ACHN (cell line): ENCODE measurements at places on chromosomes 3 and 15.

DNA sequence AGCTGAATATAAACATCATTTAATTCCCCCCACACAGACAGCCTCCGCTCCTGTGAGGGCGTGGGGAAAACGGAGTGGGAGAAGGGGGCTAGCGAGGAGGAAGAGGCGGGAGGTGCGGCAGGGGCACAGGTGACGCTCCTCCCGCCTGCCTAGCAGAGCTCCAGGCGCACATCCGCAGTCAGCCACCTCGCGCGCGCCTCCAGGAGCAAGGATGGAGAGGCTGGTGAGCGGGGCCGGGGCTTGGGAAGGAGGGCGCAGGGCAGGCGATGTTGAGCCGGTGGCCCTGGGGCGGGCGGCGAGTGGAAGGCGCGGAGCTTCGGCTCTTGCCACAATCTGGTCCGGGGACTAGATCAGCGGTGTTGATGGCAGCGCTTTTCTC, at the start of gene CD200:
CD200 (plus strand) TSS at position 155 of the 379 bp plus-strand sequence; CDS start at position 212, 57 bp downstream.
- peak; percentile 7 for DNase-seq

DNA sequence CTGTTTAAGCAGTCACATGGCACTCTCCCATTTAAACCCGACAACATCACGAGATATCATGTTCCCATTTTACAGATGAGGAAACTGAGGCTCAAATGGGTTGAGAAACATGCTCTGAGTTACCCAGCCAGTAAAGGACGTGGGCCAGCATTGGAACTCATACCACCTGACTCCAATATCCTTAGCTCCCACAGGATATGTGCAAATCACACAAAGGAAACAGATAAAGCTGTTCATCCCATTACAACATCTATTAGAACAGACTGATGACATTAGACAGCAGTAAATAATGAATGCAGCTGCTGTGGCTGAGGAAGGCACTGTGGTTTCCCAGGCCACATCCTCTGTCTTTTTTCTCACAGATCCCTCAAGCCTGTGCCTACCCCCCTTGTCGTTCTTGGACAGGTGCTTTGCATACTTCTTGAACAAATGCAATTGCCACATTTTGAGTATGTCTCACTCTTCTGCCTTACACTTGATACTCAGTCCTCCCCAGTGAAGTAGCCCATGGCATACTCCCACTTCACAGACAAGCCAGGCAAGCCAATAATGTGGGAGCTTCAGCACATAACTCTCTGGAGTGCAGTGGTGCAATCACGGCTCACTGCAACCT, 17.7 kb downstream of the FRMD4B start:
- DNase-seq: no peak

DNA sequence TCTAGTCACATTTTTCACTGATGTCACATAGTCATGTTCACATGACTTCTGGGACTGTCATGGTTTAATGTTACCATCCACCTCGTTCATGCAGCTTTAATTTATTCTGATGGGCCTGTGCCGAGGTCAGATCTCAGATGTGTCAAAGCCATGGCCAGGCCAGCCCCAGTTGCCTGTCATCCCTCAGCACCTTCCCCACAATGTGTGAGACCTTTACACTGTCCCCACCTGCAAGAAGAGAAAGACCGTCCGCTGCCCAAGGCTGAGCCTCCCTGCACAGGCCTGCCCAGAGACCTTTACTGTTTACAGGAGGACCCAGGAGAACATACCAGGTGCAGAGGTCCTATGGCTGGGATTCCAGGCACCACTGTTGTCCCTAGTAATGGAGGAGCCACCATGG, 12.8 kb upstream of the KLF15 start:
- DNase-seq: no peak

GRCh38 chr15:79154483-79155135, 64.0 kb upstream of the RASGRF1 start:
- no peak for DNase-seq

DNA sequence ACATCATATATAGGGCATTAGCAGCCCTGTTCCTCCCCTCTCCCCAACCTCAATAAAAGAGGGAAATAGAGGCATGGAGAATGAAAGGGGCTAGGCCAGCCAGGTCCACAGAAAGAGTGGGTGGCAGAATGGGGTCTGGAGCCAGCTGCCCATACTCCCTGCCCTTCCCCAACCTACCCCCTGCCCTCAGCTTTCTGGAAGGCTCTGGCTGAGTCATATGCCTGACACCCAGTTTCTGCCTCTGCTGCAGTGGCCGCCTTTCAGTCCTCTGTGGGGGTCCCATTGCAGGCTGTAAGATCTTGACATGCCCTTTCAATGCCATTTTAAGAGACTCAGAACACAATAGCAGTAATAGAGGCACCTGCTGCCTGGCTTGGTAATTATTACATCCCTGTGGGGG, 95.7 kb downstream of the LINGO1 start:
- DNase-seq: no peak

- no peak for DNase-seq
Observed at GRCh38 chr3:167718582-167718981, 16.1 kb downstream of the PDCD10 start.

DNA sequence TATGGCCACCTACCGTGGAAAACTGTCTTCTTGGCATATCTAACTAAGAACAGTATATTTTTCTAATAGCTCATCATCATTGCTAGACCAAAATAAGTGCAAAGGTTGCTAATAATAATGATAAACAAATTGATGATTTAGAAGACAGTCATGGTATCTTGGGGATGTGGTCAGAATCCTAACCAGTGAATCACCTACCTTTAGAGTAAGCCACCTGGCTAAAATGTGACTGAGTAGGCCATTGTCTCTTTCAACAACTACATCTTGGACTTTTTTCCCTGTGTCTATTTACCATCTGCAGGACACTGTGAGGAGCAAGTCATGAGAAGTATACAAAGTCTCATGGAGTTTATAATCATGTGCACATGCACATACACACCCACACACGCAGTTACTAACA, 273.5 kb upstream of the SEMA6D start:
- DNase-seq: no peak

GRCh38 chr3:9727041-9727595, 4.4 kb upstream of the BRPF1 start:
- DNase-seq: peak; percentile 40

- no peak for DNase-seq
Observed at GRCh38 chr3:160124224-160124623, 101.0 kb upstream of the C3orf80 start.

DNA sequence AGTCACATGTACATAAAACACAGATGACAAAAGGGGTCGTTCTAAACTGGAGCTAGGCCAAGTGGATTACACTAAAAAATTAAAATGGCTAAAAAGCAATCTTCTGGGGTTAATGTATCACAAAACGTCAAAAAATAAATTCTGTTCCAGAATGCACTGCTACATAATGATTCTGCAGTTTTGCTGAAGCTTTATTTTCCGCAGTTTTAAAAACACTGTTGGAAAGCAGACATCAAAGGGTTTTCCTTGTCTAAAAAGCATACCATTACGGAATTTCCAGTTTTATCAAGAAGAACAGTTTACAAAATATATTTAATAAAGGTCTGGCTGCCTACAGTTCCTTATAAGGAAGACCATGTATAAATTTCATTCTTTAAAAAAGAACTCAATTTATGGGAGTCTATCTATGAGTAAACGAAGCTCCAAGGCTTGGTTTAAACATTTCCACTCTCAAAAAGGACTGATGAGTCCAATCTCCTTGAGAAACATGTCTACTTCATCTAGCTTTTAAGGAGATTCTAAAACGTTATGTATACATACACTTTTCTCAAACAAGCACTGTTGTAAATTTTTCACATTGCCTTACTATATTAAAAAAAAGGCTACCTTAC, 1.3 kb downstream of the DMXL2 start:
- DNase-seq: peak; percentile 10

DNA sequence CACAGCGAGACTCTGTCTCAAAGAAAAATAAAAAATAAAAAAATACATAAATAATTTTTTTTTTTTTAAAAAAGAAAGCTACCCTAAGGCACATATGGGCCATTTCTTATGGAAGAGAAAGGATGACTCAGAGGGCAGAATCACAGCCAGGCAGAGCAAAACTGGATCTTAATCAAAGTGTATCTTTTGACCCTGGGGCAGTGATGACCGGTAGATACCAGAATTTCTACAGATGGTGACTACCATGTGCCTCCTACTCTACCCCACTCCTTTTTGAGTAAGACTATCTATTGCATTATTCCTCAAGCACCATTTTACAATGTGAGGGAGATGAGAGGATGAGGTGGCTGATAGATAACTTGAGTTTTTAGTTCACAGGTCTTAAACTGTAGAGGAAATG, 26.0 kb downstream of the TARS3 start:
- no peak for DNase-seq

GRCh38 chr15:59687836-59688235, 1.3 kb downstream of the BNIP2 start:
- DNase-seq: peak; percentile 27

DNA sequence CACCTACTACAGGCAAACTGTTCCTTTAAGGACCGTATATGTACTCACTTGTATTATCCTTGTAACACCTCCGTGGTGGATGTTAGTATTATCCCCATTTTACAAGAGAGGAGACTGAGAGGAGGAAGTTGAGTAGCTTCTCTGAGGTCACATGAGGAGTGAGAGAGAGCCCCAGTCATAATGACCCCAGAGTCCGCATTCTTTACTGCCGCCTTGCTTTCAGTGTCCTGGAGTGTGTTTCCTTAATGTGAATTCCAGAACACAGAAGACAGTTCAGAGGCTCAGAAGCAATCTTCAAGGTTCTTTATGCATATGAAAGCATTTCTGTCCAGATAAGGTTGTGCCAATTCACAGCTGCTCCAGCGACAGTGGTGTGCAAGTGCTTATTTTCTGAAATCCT, 199.2 kb downstream of the CACNA2D3 start:
- DNase-seq: no peak

DNA sequence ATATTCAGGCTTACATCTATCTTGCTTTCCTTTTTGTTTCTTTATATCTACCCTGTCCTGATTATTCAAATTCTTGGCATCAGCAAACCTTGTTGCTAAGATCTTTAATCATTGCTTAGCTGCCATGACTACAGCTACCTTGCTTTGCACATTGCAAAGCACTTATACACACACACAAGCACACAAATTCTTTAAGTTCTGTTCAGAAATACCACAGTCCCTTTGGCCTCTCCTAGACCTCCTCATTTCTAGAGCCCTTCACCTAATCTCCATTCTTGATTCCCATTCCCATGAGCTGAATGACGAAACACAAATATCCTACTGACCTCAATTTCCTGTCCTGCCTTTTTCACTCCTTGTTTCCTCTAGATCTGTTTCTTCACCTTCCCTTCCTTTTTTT, 409.6 kb downstream of the UNC13C start:
- no peak for DNase-seq

DNA sequence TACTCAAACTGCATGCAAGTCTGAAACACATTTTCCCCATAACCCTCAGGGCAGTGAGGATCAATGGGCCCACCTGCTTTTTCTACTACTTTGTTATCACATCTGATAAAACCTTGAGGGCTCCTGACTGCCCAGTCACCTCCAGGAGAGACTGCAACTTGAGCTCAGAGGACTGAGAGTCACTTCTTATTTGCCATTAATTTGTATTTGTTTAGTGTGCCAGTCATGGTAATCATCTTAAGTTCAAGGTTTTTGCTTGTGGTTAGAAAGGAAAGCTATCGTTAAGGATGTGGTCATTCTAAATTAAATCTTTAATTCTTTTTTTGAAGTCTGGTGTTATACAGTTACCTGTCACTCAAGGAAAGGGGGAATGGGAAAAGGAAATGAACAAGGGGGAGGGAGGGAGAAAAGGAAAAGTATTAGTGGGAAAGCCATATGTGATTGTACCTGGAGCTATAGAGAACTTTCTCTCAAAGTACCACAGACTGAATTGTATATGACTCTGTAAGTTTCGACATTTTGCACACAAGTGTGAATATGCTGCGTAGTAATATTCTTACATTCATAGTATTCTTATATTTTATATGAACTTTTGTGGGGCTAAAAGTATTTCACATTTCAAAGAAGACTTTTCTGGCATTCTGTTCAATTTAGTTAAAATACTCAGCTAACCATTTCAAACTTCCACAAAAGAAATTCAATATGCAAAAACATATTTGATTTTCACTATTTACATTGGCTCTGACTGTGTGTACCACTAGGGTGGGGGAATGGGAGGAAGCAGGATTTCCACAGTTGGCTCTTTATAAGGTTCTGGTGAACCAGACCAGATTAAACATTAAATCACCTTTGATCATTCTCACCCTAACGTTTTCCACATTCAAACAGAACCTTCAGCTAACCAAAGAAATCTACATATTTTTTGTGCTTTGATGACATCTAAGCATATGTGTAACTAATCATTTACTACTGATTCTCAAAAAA, 166.5 kb upstream of the ATP11B start:
- DNase-seq: no peak

DNA sequence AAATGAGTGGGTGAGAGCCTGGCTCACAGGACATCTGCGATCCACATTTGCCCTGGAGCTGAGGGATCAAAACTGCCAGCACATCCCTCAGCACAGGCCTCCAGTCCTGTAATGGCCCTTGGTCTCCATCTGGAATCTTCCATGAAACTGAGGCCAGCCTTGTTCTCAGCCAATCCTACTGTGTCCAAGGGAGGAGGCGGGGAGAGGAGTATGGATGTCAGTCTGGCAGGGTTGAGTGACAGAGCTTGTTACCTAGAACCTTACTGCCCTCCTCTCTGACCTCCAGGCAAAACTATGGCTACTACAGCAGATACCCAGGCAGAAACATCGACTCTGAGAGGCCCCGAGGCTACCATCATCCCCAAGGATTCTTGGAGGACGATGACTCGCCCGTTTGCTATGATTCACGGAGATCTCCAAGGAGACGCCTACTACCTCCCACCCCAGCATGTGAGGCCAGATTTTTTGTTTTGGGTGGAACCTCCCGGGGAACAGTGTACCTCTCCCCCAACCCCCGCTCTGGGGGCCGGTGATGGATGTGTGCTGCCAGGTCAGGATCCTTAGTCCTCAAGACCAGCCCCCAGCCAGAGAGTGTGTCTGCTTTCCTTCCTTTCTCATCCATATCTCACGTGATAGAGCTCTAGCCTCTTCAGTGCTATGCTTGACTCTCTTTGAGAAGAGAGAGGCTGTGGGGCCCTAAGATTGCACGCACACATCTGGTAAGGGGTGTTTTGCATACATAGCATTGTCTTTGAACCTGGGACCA, 41.3 kb downstream of the CHDH start:
- peak; percentile 77 for DNase-seq

- no peak for DNase-seq
Observed at GRCh38 chr3:42443292-42443691, 32.9 kb upstream of the LYZL4 start.

GRCh38 chr15:69126054-69126469, 34.4 kb upstream of the GLCE start:
- DNase-seq: no peak

DNA sequence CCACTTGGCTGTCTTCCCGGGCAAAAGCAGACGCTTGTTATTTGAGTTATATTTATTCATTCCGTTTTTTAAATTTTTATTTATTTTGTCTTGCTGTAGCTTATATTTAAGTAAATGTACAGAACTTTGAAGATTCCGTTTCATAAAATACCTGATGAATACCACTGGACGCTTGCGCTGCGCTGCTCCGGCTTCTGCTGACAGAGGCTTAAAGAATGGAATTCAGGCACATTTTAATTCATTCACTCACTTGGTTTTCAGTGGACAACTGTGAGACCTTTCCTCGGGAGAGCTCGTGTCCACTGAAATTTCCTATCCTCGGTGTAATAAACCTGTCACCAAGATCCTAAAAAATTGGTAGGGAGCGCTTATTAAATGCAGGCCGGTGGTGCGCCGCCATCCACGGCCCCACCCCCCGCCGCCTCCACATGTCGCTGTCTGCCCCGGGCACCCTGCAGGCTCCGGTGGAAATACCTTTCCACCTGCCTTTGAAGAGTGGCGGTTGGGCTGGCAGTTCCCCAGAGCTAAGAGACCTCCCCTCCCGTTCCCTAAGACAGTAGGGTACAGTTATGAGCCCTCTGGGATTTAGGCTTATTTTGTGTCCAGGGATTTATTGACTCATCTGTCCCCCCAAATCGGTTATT, 62.5 kb upstream of the UBE2E1 start:
- no peak for DNase-seq
